ENCODE measurements at places on chromosomes 12 and 14.
A peak's percentile ranks its signal among the peaks of the same experiment; 100 is the strongest.

- no peak for DNase-seq
- peaks cover 32% of the 10 kb centered on the region for H3K4me1 ChIP-seq
These were observed 3.9 kb downstream of the DDN start for GRCh38 chr12:48995086-48995879.

GRCh38 chr12:6724409-6724797 lies 557 bp downstream of the COPS7A start:
- H3K4me1 ChIP-seq = peaks cover 27% of the 10 kb centered on the region
- H3K4me3 ChIP-seq = peak overlapping the region; percentile 84
- no peaks in the 10 kb centered on the region for H3K27me3 ChIP-seq
- DNase-seq = no peak
- H3K36me3 ChIP-seq = peaks cover 30% of the 10 kb centered on the region

DNA sequence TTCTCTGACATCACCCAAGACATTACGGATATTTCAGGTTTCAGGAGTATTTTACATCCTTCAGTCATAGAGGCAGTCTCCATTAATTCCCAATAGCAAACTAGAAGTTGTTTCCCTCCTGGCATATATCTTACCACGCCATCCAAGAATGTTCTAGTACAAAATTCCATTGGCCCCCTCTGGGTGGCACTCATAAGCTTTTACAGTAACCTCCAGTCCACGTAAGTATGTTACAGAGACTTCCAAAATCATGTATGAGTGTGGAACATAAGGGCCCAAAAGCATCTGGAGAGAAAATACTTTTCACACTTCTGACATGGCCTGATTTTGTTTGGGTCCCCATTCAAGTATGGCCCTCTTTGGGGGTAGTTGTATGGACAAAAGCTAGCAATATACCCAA lies 58.1 kb upstream of the DHRS4 start:
- H3K27ac ChIP-seq = no peak overlapping the region
- DNase-seq = no peak
- peaks cover 42% of the 10 kb centered on the region for H3K27me3 ChIP-seq
- no peaks in the 10 kb centered on the region for H3K36me3 ChIP-seq
- no peak overlapping the region for H3K4me3 ChIP-seq
- peaks cover 6% of the 10 kb centered on the region for H3K4me1 ChIP-seq

DNA sequence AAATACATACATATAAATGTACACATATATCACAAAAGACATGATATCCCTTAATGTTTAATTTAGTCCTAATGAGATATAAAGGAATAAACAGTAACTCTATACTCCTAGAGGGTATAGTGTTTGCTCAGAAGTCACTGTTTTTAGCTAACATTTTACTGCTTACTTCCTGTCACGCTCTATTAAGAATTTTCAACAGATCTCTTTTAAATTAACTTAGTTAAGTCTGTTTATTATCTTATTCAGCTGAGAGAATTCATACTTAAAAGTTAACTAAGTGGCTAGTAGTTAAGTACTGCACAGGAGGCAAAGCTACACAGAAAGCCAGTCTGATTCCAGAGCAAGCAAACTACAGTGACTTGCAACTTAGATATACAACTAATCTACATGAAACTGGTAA lies 39.9 kb downstream of the GXYLT1 start:
- H3K4me1 ChIP-seq = no peaks in the 10 kb centered on the region
- H3K36me3 ChIP-seq = peaks cover 13% of the 10 kb centered on the region
- no peak for DNase-seq

DNA sequence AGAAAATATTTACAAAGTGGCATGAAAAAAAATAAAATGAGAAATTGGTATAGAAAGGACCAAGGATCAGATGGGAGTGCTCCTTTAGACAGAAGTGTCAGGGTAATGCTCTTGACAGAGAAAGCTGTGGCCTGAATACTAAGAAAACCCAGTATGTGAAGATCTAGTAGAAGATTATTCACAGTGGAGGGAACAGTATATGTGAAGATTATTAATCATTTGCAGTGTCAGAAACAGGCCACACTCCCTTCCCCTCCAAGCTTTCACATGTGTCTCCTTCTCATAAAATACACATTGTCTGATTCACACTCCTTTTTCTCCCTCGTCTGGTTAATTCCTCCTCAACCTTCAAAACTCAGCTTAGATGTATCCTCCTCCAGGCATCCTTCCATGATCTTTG lies 41.3 kb downstream of the CAPS2 start:
- H3K36me3 ChIP-seq = no peaks in the 10 kb centered on the region
- no peak overlapping the region for H3K27ac ChIP-seq
- no peak for DNase-seq

- DNase-seq = no peak
- no peak overlapping the region for H3K27ac ChIP-seq
- H3K36me3 ChIP-seq = peaks cover 7% of the 10 kb centered on the region
These were observed 5.6 kb downstream of the AACS start for GRCh38 chr12:125070661-125071390.

- H3K27me3 ChIP-seq = no peaks in the 10 kb centered on the region
- peaks cover 10% of the 10 kb centered on the region for H3K36me3 ChIP-seq
- peak overlapping the region; percentile 59 for H3K27ac ChIP-seq
- peak overlapping the region; percentile 58 for H3K4me3 ChIP-seq
- H3K4me1 ChIP-seq = peaks cover 32% of the 10 kb centered on the region
- no peak for DNase-seq
These were observed 12.7 kb upstream of the HDAC7 start for GRCh38 chr12:47832263-47832933.

DNA sequence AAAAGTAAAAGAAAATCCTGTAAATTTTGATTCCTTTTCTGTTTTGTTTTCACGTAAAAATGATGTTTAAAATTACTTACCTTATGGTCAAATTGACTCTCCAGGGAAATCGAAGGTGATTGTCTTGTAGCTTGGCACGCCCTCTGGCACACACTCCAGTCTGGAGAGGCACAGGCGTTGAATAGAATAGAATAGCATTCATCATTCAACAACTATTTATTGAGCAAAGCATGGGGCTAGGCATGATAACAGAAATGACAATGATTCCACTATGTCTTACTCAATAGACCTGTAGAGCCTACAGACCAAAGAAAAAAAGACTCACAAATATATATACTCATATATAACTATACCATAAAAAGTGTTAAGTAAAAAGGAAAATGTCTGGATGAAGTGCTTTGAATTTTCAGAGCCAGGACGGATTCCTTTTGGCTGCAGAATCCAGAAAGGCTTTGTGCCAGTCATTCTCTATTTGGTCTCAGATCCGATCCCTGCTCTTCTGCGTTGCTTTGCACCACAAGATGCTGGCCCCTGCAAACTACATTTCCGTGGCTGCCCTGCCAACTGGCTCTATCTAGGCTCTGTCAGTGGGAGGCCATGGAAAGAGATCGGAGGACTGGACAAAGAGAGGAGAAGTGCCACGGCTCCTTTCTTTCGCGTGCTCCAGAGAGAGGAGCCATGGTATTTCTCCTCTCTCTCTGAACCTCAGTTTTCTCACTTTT lies 231.8 kb downstream of the CRADD start:
- H3K36me3 ChIP-seq = peaks cover 3% of the 10 kb centered on the region
- H3K27me3 ChIP-seq = peaks cover 6% of the 10 kb centered on the region
- DNase-seq = no peak
- H3K4me3 ChIP-seq = no peak overlapping the region

- no peak for DNase-seq
- peaks cover 6% of the 10 kb centered on the region for H3K4me1 ChIP-seq
- H3K4me3 ChIP-seq = no peak overlapping the region
- H3K36me3 ChIP-seq = no peaks in the 10 kb centered on the region
- H3K27me3 ChIP-seq = no peaks in the 10 kb centered on the region
These were observed 124.4 kb upstream of the KRR1 start for GRCh38 chr12:75635606-75636444.

- peaks cover 83% of the 10 kb centered on the region for H3K36me3 ChIP-seq
- no peak for DNase-seq
- H3K4me3 ChIP-seq = no peak overlapping the region
- H3K27me3 ChIP-seq = no peaks in the 10 kb centered on the region
- no peak overlapping the region for H3K27ac ChIP-seq
- H3K4me1 ChIP-seq = no peaks in the 10 kb centered on the region
These were observed 20.2 kb downstream of the CLSTN3 start for GRCh38 chr12:7150356-7150755.

- H3K4me3 ChIP-seq = no peak overlapping the region
- peaks cover 21% of the 10 kb centered on the region for H3K27me3 ChIP-seq
- no peak overlapping the region for H3K27ac ChIP-seq
- no peaks in the 10 kb centered on the region for H3K4me1 ChIP-seq
- DNase-seq = no peak
- H3K36me3 ChIP-seq = no peaks in the 10 kb centered on the region
These were observed 27.7 kb upstream of the CAND1 start for GRCh38 chr12:67241482-67241881.

DNA sequence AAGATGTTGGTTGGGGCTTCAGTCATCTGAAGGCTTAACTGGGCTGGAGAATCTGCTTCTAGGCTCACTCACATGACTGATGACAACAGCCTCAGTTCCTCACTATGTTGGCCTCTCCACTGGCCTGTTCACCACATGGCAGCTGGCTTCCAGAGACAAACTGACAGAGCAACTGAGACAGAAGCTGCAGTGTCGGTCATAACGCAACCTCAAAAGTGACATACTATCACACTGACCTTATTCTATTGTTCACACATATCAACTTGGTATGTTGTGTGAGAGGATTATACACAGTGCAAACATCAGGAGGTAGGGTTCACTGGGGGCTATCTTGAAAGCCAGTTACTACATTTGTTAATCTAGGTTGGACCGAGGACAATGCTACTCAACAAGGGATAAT lies 92.9 kb downstream of the PAWR start:
- no peak overlapping the region for H3K27ac ChIP-seq
- H3K4me1 ChIP-seq = no peaks in the 10 kb centered on the region
- H3K4me3 ChIP-seq = no peak overlapping the region
- no peaks in the 10 kb centered on the region for H3K27me3 ChIP-seq
- DNase-seq = no peak

DNA sequence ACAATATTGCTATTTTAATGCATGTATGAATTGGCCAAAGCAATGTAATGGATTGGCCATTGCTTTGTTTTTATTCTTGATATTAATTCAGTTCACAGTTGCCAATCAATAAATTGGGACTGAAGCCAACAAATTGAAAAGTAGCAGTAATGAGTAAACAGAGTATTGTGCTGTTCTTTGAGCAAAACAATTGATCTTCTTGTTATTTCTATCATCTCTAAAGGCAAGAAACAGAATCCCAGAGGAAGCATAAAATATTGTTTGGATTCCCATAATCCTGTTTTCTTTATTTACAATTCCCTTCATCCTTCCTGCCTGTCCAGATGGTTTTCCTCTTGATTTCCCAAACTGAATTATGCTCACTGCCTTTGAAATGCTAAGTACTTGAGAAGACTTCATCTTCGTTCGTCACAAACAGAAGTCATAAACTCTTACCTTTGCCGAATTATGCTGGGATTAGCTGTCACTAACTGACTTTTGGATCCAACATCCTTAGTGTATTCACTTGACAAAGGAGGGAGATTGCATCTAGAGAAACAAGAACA lies 85.9 kb downstream of the ST8SIA1 start:
- H3K27me3 ChIP-seq = no peaks in the 10 kb centered on the region
- DNase-seq = no peak
- H3K36me3 ChIP-seq = peaks cover 9% of the 10 kb centered on the region
- peaks cover 2% of the 10 kb centered on the region for H3K4me1 ChIP-seq

DNA sequence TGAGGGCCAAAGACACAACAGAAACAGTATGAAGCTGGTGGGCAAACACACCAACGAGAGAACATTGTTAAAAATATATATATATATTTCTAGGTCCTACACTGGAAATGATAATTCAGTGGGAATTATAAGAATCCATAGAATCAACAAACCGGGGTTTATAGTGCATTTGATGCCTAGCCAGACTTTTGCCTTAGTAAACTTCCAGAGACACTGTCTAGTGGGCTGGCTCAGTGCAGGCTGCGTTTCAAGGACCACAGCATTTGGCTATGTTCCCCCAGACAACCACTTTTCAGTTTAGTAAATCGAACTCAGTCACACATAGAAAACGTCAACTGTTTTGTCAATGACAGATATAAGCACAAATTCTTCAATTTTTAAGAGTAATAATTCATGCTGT lies 41.9 kb downstream of the SLC38A4 start:
- no peak overlapping the region for H3K27ac ChIP-seq
- no peaks in the 10 kb centered on the region for H3K4me1 ChIP-seq
- H3K27me3 ChIP-seq = peaks cover 26% of the 10 kb centered on the region
- DNase-seq = no peak

DNA sequence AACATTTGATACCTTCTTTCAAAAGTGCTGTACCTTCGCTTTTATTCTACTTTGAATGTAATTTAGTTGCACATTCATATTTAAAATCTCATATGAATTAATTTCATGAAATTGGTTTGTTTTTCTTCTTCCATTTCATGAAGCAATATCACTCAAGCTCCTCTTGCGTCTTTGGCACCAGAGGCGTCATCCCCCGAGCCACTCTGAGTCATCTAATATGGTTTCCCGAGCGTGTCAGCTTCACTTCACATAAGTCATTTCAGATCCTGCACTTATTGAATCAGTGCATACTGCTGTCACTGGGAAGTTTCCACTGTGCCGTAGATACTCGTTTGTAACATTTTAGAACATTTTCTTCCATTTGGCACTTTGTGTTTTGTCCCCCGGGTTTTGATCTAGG lies 105.6 kb downstream of the SLC25A47 start:
- DNase-seq = no peak
- no peak overlapping the region for H3K4me3 ChIP-seq
- no peaks in the 10 kb centered on the region for H3K27me3 ChIP-seq
- H3K4me1 ChIP-seq = peaks cover 22% of the 10 kb centered on the region
- no peaks in the 10 kb centered on the region for H3K36me3 ChIP-seq

Data from effector memory CD8-positive, alpha-beta T cell (primary cell).